Cardiac muscle cell (in vitro differentiated cells and primary cell): ENCODE measurements at places on chromosomes 6 and 20.

- DNase-seq = no peak
- H3K4me3 ChIP-seq = no peak overlapping the region
- no peaks in the 10 kb centered on the region for H3K27me3 ChIP-seq
- no peak overlapping the region for H3K27ac ChIP-seq
- H3K36me3 ChIP-seq = no peaks in the 10 kb centered on the region
Observed at GRCh38 chr6:101689156-101689555, 295.6 kb downstream of the GRIK2 start.

- H3K27ac ChIP-seq = no peak overlapping the region
- DNase-seq = no peak
- H3K4me1 ChIP-seq = peaks cover 11% of the 10 kb centered on the region
- no peak overlapping the region for H3K4me3 ChIP-seq
Observed at GRCh38 chr20:36234771-36235320, 1.4 kb upstream of the AAR2 start.

DNA sequence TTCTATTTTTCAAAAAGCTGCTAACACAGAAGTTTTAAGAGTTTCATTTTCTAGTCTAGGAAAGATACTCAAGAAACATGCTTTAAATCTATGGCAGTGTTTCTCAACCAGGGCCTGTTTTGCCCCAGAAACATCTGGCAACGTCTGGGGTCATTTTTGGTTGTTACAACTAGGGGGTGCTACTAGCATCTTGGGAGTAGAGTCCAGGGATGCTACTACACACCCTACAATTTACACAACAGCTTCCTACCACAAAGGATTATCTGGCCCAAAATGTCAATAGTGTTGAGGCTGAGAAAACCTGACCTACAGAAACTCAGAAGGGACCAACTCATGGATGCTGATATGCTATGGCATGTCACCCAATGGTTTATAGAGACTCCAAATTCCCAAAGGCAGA is 24.4 kb downstream of the SERAC1 start:
- no peak overlapping the region for H3K4me3 ChIP-seq
- no peak overlapping the region for H3K27ac ChIP-seq
- no peaks in the 10 kb centered on the region for H3K27me3 ChIP-seq
- H3K4me1 ChIP-seq = no peaks in the 10 kb centered on the region

DNA sequence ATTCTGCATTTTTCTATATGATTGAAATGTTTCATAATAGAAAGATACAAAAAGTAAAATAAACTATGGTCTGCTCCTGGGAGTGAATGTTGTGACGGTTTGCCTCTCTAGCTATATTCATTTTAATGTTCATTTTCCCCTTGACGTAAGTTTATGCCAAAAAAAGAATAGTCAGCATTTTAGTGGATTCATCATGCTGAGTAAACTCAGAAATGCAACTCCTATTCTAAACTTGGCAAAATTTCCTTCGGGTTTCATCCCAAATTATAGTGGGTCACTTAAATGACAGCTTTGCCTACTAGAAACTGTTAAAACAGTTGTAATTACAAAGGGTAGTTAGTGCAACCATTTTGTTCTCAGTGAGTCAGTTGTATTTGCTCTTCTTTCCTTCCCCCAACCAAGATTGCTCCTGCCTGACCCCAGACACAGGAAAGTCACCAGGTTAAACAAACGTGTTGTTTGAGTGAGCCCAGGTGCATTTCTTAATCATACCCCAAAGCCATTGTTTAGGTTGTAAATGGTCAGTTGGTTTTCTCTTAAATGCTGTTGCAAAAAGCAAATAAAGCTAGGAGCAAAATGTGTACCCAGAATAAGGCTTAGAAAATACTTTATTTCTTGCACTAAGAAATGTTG is 482.3 kb upstream of the SOX4 start:
- H3K27ac ChIP-seq = no peak overlapping the region
- no peaks in the 10 kb centered on the region for H3K36me3 ChIP-seq
- no peak overlapping the region for H3K4me3 ChIP-seq
- no peaks in the 10 kb centered on the region for H3K27me3 ChIP-seq
- DNase-seq = no peak
- H3K4me1 ChIP-seq = peaks cover 31% of the 10 kb centered on the region

- no peaks in the 10 kb centered on the region for H3K27me3 ChIP-seq
- H3K27ac ChIP-seq = peak overlapping the region; percentile 82
- H3K4me1 ChIP-seq = peaks cover 10% of the 10 kb centered on the region
- H3K4me3 ChIP-seq = peak overlapping the region; percentile 83
- DNase-seq = peak; percentile 30
Observed at GRCh38 chr20:44959638-44960102, 527 bp downstream of the TOMM34 start.

GRCh38 chr20:57677584-57677982 is 32.2 kb downstream of the PMEPA1 start:
- no peaks in the 10 kb centered on the region for H3K27me3 ChIP-seq
- H3K36me3 ChIP-seq = no peaks in the 10 kb centered on the region
- H3K4me1 ChIP-seq = peaks cover 16% of the 10 kb centered on the region
- no peak overlapping the region for H3K27ac ChIP-seq

DNA sequence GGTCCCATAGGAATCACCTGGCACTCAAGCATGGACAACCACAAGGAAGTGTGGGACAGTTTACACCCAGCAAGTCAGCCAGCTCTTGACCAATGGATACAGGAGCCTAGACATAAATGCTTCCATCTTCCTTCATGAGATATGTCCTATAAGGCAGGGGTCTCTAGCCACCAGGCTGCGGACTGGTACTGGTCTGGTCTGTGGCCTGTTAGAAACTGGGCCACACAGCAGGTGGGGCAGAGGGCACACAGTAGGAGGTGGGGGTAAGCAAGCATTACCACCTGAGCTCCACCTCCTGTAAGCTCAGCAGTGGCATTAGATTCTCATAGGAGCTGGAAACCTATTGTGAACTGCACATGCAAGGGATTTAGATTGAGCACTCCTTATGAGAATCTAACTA is 437.1 kb downstream of the CD109 start:
- no peak overlapping the region for H3K27ac ChIP-seq
- H3K4me3 ChIP-seq = no peak overlapping the region
- H3K27me3 ChIP-seq = no peaks in the 10 kb centered on the region
- no peak for DNase-seq
- H3K36me3 ChIP-seq = no peaks in the 10 kb centered on the region

DNA sequence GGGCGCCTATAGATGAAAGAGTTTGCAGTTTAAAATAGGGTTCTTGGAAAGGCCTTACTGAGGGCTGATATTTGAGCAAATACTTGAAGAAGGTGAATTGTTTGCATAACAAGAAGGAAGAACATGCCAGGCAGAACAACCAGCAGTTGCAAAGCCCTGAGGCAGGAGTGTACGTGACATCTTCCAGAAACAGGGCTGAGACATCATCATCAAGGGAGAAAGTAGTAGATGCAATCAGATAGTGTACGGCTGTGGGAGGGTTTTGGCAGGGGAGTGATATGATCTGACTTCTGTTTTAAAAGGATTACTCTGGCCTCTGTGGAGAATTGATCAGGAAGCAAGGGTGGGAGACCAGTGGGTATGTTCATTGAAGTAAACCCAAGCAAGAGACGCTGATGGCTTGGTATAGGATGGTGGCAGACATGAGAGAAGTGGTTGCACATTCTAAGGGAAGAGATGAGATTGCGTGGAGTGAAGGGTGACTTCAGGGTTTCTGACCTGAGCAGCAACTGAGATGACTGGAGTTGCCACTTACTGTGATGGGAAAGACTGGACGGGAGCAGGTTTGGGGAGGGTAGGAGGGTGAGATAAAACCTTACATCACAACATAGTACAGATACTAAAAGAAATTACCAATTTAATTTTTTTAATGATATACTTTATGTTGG is 28.8 kb downstream of the RIOK1 start:
- peaks cover 13% of the 10 kb centered on the region for H3K36me3 ChIP-seq
- no peaks in the 10 kb centered on the region for H3K27me3 ChIP-seq
- no peak for DNase-seq
- peaks cover 15% of the 10 kb centered on the region for H3K4me1 ChIP-seq

DNA sequence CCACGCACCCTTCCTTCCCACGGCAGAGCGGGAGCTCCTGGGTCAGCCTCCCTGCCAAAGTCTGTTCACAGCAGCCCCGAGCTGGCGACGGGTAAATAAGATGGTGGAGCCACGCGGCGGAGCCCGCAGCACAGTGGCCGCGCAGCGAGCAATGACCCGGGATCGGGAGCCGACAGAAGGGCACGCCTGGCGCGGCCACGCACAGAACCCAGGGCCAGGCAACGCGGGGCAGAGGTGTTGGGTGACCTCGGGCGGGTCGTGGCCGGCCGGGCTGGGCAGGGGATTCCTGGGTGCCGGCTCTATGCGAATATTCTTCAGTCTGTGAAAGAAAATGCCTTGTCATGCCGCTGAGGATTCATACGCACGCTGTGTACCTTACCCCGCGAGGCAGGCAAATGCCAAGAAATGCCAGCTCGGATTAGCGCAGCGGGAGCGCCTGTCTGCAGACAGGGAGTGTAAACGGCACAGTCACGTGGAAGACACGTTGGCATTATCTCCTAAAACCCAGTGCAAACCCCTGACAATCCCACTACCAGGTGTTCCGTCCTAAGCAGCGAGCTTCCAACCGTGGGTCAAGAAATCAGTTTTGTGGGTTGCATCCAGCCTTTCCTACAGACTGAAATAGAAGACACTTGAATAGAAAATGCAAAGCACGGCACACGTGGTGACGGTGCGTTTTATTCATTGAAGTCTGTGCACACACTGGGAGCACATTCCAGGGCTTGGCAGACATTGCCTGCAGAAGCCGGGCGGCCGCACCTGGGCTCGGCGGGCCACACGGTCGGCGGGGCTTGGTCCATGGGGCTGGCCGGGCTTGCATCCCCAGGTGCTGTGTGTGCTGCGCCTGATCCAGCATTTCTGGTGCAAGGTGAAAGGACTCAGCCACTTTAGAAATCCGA is 18.3 kb downstream of the CHRNA4 start:
- H3K4me3 ChIP-seq = no peak overlapping the region
- DNase-seq = no peak
- no peak overlapping the region for H3K27ac ChIP-seq
- no peaks in the 10 kb centered on the region for H3K36me3 ChIP-seq

DNA sequence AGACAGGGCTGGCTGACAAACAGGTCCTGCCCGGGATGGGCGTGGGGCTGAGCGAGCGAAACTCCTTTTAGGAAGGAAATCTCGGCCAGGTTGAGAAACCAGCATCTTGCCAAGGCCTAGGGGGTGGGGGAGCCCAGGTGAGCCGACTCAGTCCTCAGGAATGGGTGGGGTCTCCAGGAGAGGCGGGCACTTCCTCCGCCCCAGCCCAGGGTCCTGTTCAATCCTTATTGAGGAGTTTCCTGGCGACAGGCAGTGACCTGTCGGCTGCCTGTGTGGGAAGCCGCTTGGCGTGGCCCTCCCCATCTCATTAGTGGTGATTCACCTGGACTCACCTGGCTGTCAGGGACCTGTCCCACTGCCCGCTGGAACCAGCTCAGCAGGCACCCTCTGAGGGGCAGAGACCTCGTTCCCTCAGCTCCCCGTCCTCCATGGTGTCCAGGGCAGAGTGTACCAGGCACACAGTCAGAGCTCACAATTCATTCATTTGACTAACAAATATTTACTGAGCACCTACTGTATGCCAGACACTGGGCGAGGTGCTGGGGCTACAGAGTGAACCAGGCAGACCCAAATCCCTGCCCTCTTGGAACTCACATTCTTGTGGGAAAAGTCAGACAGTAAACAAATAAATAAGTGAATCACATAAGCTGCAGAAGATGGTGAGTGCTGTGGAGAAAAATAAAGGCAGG is 51.1 kb downstream of the FGD2 start:
- no peaks in the 10 kb centered on the region for H3K36me3 ChIP-seq
- no peak overlapping the region for H3K27ac ChIP-seq
- H3K4me3 ChIP-seq = no peak overlapping the region
- no peak for DNase-seq
- peaks cover 11% of the 10 kb centered on the region for H3K4me1 ChIP-seq

- no peaks in the 10 kb centered on the region for H3K36me3 ChIP-seq
- H3K27ac ChIP-seq = peak overlapping the region; percentile 27
- H3K4me1 ChIP-seq = no peaks in the 10 kb centered on the region
- DNase-seq = no peak
- H3K27me3 ChIP-seq = no peaks in the 10 kb centered on the region
Observed at GRCh38 chr6:72669324-72669723, 47.5 kb downstream of the KCNQ5 start.

DNA sequence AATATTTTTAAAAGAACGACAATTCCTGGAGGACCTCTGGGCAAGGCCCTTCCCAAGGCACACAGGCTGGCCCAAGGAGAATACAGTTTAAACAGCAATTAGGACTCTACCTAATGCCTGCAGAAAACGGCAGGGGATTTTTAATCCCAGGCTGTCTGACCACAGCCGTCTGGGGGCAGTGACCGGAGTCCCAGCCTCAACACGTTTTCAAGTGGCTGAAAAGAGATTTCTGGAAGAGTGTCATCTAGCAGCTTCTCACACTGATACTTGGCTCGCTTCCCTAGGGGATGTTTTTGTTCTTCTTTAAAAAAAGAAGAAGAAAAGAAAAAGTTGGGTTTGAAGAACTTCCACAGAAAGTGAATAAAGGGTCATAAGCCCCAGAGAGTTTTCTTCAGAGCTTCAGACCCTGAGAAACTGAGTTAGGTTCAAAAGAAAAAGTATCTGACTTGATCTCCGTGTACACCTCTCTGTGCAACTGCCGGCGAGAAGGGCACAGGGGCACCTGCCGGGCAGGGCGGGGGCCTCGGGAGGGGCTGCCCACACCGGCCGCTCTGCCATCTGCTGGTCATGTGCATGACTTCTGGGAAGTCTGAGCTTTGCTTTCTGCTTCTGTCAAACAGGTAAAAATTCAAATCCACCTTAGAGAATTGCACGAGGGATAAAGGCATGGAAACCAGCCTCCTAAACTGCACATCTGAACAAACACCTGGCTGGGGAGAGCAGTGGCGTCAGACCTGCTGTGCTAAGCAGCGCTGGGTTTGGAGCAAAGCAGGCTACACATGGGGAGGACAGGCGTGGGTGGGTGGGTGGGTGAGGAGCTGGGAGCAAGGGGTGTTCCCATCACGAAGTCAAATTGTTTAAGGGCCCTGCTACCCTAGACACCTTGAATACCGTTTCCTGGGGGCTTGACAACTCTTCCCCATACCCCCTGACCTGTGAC is 33.0 kb downstream of the RRBP1 start:
- DNase-seq = peak; percentile 16
- peaks cover 57% of the 10 kb centered on the region for H3K4me1 ChIP-seq
- no peaks in the 10 kb centered on the region for H3K36me3 ChIP-seq
- H3K4me3 ChIP-seq = no peak overlapping the region

DNA sequence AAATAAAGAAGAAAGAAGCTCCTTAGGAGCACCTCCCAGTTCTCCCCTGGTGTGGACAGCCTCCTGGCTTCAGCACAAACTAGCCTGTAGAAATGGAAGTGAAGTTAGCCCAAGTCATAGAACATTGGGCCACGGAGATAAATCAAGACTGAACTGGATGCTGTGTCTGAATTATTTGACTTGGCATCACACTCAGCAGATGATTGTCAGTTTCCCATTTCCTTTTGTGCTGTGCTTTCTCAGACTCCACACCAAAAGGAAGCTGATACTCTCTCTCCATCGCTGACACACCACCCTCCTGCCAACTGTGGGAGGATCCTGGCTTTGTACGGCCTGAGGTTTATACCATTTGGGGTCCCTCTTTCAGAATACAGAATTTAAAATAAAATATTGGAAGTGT is 209.8 kb downstream of the TFAP2A start:
- DNase-seq = no peak
- H3K27ac ChIP-seq = no peak overlapping the region
- no peak overlapping the region for H3K4me3 ChIP-seq
- H3K27me3 ChIP-seq = no peaks in the 10 kb centered on the region
- H3K36me3 ChIP-seq = no peaks in the 10 kb centered on the region
- no peaks in the 10 kb centered on the region for H3K4me1 ChIP-seq
